Uterus (tissue), 4 donors: ENCODE measurements at places on chromosomes 6 and 20.
A peak's percentile ranks its signal among the peaks of the same experiment; 100 is the strongest.

GRCh38 chr6:158411998-158412397 lies 99.7 kb downstream of the TULP4 start:
- DNase-seq, result no peak

- DNase-seq, result no peak
Observed at GRCh38 chr6:53523511-53524454, 21.1 kb downstream of the GCLC start.

GRCh38 chr20:32125506-32125905 lies 16.0 kb downstream of the TM9SF4 start:
- DNase-seq, result no peak

- no peak for DNase-seq
Observed at GRCh38 chr6:141653590-141653989, 479.1 kb upstream of the GJE1 start.

GRCh38 chr6:133415262-133415661 lies 174.1 kb downstream of the EYA4 start:
- no peak for DNase-seq

GRCh38 chr20:34797012-34797995 lies 28.1 kb downstream of the NCOA6 start:
- no peak for DNase-seq

GRCh38 chr6:30591008-30591407 lies 19.8 kb downstream of the ABCF1 start:
- no peak for DNase-seq

- no peak for DNase-seq
Observed at GRCh38 chr6:96795481-96795880, 41.8 kb downstream of the GPR63 start.

DNA sequence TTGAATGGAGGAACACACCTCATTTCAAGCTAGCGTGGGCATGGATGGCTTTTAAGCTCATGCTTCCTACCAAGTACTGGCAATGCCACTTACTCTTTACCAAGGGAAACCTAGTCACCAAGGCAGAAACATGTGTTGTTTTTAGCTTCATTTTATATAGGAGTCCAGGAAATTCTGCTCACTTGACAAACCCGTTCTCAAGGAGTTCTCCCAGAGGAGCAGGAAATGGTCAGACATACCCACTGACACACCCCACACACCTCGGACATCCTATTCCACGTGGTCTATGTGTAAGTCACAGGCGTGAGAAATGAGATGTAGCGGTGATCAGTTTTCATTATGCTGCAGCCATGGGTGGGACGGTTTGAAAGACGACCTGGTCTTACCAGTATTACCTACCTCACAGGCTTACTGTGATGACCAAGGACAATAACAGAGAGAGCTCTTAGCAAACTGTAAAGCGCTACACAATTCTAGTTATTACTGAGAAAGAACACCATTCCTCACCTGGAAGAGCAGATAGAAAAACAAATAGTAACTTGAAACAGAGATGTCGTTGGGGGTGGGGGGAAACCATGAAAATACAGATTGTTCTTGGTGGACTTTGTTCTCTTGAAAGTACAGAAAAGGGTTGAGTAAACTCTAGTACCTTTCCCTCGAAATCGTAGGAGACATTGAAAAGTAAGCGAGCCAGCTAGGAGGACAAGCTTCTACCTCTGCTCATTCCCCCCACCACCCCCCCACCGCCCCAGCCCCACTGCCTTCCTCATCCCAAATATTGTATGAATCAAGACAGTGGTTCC lies 1.7 kb downstream of the CNKSR3 start:
- DNase-seq, result no peak

DNA sequence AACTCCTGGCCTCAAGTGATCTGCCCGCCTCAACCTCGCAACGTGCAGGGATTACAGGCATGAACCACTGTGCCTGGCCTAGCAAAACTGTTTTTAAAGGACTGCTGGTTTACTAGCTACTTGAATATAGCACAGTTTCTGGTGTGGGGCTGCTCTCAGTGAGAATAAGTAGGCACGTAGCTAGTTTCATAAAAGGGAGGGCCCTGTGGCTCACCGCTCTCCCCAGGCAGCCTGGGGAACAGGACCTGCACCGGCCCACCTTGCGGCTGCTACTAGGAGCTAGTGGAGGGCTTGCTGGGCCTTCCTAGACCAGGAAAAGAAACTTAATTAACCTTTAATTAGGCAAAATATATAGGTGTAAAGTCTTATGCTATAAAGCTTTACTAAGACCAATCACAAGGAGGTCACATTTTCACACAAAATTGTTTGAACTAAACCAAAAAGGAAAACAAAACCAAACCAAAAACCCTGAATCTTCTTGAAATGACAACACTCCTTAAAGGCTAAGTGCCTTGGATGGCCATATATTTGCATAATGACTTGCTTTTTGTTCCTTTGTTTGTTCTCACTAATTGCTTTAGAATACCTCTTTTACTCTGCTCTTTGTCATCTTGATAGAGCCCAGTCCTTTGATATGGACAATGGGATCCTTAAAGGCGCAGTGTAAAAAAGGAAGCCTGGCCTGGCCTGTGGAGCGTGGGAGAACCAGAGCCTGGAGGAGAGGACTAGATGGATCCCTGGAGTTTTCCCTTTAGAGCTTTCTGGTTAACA lies 69.5 kb upstream of the SAMD5 start:
- no peak for DNase-seq

- DNase-seq, result no peak
Observed at GRCh38 chr6:15398633-15399275, 152.9 kb downstream of the JARID2 start.

DNA sequence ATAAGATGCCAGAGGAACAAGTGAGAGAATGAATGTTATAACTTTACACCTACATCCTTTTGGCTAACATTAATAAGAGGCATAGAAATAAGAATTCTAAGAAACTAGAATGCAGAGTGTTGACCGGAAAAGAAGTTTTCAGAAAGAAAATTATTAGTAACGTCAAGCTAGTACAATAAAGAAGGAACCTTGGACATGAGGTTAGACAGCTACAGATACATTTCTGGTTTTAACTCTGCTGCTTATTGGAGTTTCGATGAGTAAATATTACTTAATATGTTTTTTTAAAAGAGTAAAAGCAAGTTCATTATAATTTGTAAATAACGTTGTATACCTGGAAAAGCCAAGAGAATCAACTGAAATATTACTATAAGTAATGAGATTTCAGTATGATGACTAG lies 22.7 kb downstream of the TAB2 start:
- no peak for DNase-seq

DNA sequence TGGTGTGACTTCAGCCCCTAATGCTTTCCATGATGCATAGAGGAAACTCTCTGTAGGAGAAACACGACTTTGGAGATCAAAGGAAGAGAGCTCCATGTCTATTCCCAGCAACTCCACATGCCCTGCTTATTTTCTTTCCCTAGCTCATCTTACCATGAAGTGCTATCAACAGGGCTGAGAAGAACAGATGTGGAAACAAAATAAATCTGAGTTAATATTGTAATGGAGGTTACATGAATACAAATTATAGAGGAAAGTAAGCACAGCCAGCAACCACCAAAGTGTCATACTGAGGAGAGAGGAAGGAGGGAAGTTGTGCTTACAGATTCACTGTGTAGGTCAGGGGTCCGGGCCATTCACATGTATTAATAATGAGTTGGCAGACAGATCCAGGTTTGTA lies 157.5 kb downstream of the RFPL4B start:
- DNase-seq, result no peak

DNA sequence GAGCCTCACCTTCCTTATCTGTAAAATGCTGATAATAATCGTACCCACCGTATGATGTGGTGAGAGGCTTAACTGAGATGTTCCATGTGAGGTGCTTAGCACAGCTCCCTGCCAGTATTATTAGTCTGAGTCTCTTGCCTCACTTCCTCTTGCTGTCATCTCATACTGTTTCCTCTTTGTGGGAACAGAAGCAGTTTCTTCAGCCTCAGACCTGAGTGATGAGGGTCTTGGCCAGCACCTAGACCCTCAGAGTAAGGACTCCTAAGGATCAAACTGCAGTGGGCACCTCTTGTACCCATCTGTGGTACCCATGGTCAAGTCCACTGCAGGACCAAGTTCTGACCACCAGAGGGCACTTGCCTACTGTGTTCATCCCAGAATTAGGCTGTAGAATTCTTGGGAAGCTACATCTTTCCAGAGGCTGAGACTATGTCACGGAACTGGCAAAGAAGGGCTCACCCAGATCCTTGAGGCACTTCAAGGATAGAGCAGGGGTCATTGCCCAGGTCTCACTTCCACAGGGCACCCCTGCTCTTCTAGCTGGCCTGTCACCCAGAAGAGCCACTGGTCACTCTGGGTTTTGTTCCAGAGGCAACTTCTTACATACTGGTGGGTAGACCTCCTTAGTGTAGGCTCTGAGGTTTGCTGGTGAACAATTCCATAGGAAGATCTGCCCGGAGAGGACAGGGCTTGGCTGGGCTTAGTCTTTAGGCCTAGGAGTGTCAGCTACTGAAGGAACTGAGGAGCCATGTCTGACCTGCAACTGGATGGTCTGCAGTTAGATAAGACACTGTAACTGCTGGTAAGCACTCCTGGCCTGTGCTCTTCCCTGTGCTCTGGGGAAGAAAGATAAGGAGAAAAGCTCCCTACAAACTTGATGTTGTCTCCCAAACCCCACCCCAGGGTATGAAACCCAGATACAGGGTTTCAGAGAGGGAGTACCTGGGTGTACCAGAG lies 20.6 kb upstream of the SGK2 start:
- DNase-seq, result peak; percentile 51

DNA sequence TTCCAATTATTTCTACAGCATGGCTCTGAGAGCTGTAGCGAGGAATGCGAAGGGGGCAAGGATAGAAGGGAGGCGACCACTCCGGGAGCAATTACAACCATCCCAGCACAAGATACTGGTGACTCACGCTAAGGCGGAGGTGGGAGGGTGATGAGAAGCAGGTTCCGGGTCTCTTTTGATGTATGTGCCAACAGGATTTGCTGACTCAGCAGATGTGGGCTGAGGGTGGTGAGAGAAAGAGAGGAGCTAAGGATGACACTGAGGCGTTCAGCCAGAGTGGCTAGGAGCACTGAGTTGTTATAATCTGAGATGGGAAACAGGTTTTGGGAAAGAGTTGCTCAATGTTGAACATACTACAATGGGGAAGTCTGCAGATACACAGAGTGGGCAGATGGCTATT lies 9.3 kb upstream of the TXNDC5 start:
- DNase-seq, result peak; percentile 58

DNA sequence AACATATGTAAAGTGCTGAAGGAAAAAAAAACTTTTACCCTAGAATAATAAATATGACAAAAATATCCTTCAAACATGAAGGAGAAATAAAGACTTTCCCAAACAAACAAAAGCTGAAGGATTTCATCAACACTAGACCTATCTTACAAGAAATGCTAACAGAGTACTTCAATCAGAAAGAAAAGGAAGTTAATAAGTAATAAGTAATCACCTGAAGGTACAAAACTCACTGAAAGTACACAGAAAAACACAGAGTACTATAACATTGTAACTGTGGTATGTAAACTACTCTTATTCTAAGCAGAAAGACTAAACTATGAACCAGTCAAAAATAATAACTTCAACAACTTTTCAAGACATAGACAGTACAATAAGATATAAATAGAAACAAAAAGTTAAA lies 61.4 kb upstream of the MTRF1L start:
- DNase-seq, result no peak

- DNase-seq, result no peak
Observed at GRCh38 chr6:49551866-49552129, 1.3 kb downstream of the C6orf141 start.

DNA sequence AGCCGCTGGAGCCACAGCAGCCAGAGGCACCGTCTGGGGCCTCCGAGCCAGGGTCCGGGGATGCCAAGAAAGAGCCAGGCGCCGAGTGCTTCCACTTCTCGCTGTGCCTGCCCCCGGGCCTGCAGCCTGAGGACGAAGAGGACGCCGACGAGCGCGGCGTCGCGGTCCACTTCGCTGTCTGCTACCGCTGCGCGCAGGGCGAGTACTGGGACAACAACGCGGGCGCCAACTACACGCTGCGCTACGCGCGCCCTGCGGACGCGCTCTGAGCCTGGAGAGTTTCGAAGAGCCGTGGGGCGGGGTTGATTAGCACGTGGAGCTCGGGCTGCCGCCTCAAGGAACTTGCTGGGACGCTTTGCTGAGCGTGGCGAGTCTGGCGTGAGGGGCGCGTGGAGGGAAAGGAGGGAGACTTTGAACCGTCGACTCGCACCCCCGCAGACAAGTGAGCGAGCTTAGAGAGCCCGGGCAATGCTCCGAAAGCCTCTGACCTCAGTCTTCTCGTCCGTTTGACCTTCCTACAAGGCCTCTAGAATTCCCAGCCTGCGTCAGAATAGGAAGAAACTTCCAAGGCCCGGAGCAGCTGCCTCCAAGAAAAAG lies 1.3 kb downstream of the PPP1R3G start:
- DNase-seq, result no peak

DNA sequence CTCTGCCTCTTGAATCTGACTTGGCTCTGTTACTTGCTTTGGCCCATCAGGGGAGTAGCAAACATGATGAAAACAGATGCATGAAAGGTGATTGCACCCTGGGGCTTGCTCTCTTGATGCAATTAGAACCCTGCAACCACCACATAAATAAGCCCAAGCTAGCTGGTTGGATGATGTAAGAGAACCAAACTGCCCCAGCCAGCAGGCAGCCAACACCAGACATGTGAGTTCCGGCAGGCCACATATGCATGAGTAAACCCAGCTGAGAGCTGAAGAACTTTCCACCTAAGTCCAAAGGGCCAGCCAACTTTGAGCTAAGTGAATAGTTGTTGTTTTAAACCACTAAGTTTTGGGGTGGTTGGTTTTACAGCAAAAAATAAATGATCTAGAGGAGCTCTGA lies 268.4 kb downstream of the FARS2 start:
- DNase-seq, result no peak

DNA sequence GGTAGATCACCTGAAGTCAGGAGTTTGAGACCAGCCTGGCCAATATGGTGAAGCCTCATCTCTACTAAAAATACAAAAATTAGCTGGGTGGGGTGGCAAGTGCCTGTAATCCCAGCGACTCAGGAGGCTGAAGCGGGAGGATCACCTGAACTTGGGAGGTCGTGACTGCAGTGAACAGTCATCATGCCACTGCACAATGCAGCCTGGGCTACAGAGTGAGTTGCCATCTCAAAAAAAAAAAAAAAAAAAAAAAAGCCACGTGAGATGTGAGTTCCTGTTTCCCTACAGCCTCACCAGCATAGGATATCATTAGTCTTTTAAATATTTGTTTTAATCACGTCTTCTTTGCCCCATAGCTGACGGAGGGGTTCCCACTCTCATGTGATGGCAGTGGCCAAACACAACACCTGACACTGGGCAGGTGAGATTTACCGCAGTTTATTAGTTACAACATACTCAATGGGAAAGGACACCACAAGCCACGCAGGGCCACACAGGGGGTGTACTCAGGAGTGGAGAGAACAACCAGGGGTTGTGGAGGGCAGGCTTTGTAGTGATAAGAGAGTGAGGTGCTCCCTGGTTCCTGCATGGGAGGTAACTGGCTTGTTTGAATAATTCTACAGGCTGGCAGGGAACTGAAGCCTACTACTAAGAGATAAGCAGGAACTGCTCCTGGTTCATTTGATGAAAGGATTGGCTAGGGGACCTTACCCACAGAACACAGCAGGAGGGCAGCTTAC lies 4.6 kb upstream of the LZTS3 start:
- no peak for DNase-seq
